Right lobe of liver (tissue), 6 donors: ENCODE measurements at places on chromosomes 5 and 9. TPM values are rescaled to one million over a fixed set of nuclear protein-coding genes. Genes with fewer than 3 reads are reported as not detected.

HTR1A gene
- total RNA-seq, result not detected

DNA sequence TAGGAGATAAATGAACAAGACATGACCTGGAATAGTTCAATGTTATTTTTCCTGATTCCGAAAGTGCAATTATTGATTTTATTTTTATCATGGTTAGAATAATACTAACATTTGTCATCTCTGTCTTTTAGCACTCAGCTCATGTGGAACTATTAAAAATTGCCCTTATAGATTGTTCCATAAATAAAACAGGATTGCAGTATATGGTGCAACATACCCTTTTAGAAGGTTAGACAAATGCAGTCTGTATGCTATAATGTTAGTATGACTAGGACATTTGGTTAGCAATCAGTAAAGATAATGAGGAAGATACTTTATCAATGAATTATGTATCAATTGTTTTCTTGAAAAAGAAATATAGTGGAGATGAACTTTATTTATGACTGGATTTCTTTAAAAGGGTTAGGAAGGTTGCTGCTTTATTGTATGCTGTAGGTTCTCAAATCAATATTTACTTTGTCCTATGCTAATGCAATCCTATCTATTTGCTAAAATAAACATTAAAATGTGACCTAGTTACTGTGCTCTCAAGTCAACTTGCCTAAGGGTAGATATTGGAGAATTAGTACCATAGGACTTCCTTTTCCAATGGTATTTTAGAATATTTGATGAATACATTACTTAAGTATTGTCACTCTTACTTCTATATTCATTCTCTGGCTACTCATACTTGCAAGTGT, 348.9 kb upstream of the ISL1 start:
- no peaks in the 10 kb centered on the region for H3K36me3 ChIP-seq
- no peaks in the 10 kb centered on the region for H3K4me1 ChIP-seq
- H3K27me3 ChIP-seq, result no peaks in the 10 kb centered on the region

DNA sequence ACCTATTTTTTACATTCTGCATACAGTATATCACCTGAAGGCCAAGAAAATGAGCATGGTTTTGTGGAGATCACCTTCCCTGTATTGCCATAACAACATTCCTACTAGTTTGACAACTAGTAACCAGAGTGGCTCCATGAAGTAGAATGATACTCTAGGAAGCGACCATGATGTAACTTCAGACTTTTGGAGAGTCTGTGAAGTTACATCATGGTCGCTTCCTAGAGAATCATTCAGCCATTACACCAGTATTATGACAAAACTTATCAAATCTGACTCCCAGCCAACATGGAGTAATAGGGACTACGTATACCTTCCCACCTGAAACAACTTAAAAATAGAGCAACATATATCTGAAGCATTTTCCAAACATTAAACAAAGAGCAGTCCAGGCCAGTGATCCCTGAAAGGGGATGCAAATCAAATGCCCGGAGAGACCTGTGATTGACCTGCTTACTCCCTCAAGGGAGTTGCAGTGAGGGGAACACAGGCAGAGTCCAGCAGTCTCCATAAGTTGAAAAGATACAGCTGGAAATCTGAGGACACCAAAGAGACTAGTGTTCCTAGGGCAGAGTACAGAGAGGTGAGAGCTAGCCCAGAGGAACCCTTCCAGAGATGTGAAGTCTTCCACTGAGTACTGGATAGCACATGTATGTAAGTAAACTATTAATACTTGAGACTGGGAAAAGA, 7.8 kb downstream of the ECM2 start:
- no peak overlapping the region for H3K27ac ChIP-seq
- H3K36me3 ChIP-seq, result no peaks in the 10 kb centered on the region
- no peaks in the 10 kb centered on the region for H3K27me3 ChIP-seq
- no peak overlapping the region for H3K4me3 ChIP-seq
- H3K4me1 ChIP-seq, result no peaks in the 10 kb centered on the region

GRCh38 chr9:130868230-130868629, 28.4 kb downstream of the QRFP start:
- no peak overlapping the region for H3K4me3 ChIP-seq
- no peaks in the 10 kb centered on the region for H3K36me3 ChIP-seq
- H3K27ac ChIP-seq, result no peak overlapping the region
- H3K4me1 ChIP-seq, result no peaks in the 10 kb centered on the region

DNA sequence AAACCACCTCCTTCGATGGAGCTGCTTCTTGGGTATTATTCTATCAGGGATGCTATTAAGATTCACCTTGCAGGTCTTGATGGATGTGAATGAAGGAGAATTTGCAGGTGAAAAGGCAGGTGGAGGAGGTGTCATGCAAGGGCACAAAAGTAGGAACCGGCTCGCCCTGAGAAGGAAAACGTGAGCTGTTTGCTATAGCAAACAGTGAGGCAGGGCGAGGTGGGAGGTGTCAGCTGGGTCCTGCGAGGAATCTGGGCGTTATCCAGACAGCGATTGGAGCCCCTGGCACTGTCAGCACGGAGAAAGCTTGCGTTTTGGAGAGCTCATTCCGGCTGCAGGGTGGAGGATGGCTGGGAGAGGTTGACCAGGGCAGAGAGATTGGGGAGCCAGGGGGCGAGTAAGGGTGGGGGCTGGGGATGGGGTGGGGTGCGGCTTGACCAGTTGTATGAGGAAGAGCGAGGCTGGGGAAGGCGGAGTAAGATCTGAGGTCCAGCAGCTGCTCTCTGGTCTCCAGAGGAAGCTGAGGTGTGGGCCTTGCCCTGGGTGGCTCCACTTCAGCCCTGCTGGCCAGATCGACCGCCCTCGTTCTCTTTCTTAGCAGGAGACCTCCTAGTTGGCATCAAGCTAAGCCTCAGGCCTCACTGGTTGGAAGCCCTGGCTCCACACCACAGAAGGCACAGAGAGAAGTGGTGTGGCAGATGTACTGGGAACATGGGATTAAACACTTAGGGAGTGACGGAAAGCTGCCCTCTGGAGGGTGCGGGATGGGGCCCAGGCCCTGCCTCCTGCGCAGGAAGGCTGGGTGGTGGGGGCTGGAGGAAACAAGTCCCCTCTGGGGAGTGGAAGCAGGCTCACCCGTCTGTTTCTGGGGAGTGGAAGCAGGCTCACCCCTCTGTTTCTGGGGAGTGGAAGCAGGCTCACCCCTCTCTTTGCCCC, 54.7 kb upstream of the NEURL1B start:
- no peak for DNase-seq
- H3K27ac ChIP-seq, result no peak overlapping the region
- no peaks in the 10 kb centered on the region for H3K4me1 ChIP-seq
- no peaks in the 10 kb centered on the region for H3K27me3 ChIP-seq
- no peak overlapping the region for H3K4me3 ChIP-seq
- H3K36me3 ChIP-seq, result no peaks in the 10 kb centered on the region

DNA sequence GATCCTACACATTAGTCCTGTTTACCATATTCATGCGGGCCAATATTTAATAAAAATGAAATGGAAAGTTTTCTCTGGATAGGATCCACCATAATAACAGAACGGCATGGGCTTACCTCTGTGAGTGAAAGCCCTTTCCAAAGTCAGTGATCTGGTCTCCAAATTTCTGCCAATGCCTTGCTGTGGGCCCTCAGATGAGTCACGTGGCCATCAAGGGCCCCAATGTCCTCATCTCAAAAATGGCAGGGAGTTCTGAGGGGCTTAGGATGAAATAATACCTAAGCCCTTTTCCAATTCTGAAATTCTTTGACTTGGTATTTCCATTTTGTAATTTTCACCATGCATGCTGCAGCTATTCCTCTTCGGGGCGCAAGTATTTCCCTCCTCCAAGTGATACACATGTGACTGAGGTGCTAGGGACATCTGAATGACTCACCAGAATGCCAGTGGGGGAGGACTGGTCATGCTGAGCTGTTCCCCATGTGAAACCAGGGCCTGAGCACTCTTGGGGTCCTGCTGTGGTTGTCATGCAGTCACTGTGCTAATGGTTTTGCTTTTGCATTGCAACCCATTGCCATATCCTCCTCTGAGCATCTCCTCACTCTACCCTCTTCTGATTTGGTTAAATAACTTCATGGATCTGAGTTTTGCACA, 35.0 kb downstream of the ITK start:
- no peak overlapping the region for H3K27ac ChIP-seq
- no peaks in the 10 kb centered on the region for H3K27me3 ChIP-seq
- no peaks in the 10 kb centered on the region for H3K36me3 ChIP-seq
- no peak overlapping the region for H3K4me3 ChIP-seq

- no peaks in the 10 kb centered on the region for H3K36me3 ChIP-seq
- DNase-seq, result no peak
- H3K4me3 ChIP-seq, result no peak overlapping the region
- no peaks in the 10 kb centered on the region for H3K27me3 ChIP-seq
- H3K4me1 ChIP-seq, result peaks cover 43% of the 10 kb centered on the region
These were observed 180.3 kb downstream of the C9orf152 start for GRCh38 chr9:110027671-110028081.

DNA sequence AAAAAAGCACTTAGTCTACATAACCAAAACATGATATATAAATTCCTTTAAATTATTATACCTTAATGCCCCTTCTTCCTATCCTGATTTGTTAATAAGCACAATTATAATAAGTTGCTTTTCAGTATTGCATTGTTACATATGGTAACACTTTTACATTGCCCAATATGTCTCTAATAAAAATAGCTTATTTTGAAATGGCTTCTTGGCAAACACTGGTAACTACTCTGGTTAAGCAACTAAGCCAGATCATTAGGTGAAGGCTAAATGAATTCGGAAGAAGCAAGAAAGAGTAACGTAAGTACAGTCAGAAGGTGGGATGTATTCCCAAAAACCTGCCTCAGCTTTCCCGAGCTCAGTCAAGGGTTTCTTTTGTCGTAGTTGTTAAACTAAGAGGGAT, 85.3 kb downstream of the TTC39B start:
- H3K27me3 ChIP-seq, result no peaks in the 10 kb centered on the region
- no peak for DNase-seq
- H3K27ac ChIP-seq, result no peak overlapping the region
- H3K4me1 ChIP-seq, result no peaks in the 10 kb centered on the region
- no peaks in the 10 kb centered on the region for H3K36me3 ChIP-seq
- no peak overlapping the region for H3K4me3 ChIP-seq

DNA sequence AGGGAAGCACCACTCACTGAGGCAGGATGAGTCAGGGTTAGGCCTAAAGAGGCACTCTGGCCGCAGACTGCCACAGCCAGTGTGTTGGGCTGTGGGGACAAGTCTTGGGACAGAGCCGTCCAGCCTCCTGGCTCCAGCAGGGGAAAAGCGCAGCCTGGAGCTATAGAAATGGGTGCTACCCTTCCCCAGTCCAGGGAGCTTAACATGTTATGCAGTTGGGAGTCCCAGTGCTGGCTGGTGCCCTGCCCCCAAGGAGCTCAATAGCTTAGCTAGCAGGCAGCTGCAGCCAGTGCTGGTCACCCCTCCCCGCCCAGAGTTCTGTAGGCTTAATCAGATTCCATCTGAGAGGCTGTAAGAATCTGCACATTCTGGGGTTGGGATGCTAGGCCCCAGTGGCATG, 399.6 kb upstream of the TUSC1 start:
- H3K27me3 ChIP-seq, result no peaks in the 10 kb centered on the region
- H3K4me1 ChIP-seq, result no peaks in the 10 kb centered on the region
- no peak overlapping the region for H3K4me3 ChIP-seq
- H3K27ac ChIP-seq, result no peak overlapping the region
- H3K36me3 ChIP-seq, result no peaks in the 10 kb centered on the region
- DNase-seq, result no peak

DNA sequence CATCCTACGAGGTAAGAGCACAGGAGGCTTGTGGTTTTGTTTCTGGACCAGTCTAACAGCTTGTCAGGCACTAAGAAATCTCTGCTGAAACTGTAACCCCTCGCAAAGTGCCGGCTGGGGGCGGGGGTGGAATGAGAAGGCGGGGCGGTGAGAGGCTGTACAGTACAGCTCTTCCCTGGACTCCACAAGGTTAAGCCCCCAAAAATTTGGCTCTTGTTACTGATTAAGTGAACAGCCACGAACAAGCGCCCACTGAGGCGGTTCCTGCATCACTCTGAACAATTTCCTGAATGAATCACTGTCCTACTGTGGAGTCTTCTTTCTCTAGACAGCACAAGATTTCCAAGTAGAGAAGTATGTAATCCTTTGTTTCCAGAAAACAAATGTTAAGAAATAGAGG, 6.8 kb downstream of the FBP2 start:
- no peak overlapping the region for H3K4me3 ChIP-seq
- no peak for DNase-seq
- no peaks in the 10 kb centered on the region for H3K4me1 ChIP-seq
- no peaks in the 10 kb centered on the region for H3K27me3 ChIP-seq
- H3K36me3 ChIP-seq, result no peaks in the 10 kb centered on the region

DNA sequence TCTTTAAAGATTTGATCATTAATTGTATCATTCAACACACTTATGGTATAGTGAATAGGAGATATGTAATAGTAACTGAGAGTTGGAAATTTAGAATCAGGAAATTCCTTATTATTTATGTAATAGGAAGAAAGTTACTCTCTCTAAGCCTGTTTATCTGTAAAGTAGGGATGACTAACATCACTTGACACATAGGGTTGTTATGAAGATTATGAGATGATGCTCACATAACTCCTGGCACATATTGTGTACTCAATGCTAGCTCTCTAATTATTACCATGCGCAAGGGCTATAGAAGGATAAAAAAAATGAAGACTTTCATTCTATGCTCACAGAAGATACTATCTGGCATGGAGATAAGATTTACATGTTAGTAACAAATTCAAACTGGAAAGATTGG, 149.9 kb downstream of the ISOC1 start:
- H3K4me1 ChIP-seq, result no peaks in the 10 kb centered on the region
- H3K36me3 ChIP-seq, result no peaks in the 10 kb centered on the region
- DNase-seq, result no peak
- H3K4me3 ChIP-seq, result no peak overlapping the region

DNA sequence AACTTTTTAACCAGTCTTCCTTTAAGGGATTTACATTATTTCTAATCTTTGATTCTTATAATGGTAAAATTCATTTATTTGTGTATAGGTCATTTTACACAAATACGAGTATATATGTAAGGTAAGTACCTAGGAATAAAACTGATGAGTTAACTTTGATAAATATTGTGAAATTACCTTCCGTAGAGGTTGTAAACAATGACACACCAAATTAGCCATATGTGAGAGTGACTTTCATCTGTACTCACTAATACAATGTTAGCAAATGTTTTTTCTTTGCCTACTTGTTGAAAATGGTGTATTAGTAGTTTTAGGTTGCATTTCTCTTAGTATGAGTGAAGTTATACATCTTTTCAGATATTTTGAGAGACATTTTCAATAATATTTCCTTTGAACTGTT, 42.6 kb upstream of the TSLP start:
- no peak overlapping the region for H3K27ac ChIP-seq
- no peak overlapping the region for H3K4me3 ChIP-seq
- DNase-seq, result no peak
- no peaks in the 10 kb centered on the region for H3K4me1 ChIP-seq
- H3K36me3 ChIP-seq, result no peaks in the 10 kb centered on the region

DNA sequence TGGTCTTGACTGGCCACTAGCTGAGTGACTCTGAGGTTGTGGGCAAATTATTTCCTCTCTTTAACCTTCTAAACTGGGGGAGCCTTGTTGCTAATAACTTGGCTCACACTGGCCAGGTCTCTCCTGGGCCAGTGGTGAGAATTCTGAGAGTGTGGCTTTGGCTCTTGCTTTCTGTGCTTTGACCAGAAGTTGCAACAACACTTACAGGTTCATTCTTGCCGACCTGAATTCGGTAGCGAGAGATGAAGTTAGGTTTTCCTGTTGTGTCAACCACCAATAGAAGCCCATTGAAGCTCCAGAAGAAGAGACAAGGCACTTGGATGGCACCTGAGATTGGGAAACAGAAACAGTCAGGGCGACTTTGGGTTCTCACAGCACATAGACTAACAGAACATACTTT, 19.8 kb downstream of the FAXDC2 start:
- DNase-seq, result no peak
- no peaks in the 10 kb centered on the region for H3K4me1 ChIP-seq
- H3K4me3 ChIP-seq, result no peak overlapping the region
- H3K36me3 ChIP-seq, result peaks cover 8% of the 10 kb centered on the region
- H3K27me3 ChIP-seq, result no peaks in the 10 kb centered on the region
- H3K27ac ChIP-seq, result no peak overlapping the region
